ENCODE measurements at places on chromosomes 1 and 21. TPM values are rescaled to one million over a fixed set of nuclear protein-coding genes. Genes with fewer than 3 reads are reported as not detected.
A peak's percentile ranks its signal among the peaks of the same experiment; 100 is the strongest.

DNA sequence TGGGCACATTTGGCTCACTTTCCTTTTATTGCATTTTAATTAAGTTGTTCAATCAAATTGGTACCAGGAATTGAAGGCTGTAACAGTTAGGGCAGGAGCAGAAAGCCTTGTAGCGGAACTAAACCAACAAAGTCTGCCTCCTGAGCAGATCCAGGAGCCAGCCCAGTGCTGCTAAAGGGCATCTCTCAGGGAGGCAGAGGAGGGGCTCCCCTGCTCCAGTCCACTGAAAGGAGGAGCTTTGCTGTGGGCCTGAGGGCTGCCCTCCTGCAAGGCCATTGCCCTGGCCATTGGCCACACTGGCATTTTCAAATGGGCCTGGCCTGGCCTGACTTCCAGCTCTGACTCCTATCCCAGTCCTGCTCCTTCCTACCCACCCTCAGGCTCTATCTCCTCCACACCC lies 3.7 kb upstream of the TRABD2B start:
- H3K27me3 ChIP-seq = peaks cover 7% of the 10 kb centered on the region
- H3K27ac ChIP-seq = no peak overlapping the region
- no peak overlapping the region for H3K4me3 ChIP-seq
- H3K36me3 ChIP-seq = no peaks in the 10 kb centered on the region
- DNase-seq = no peak

- no peak overlapping the region for H3K4me3 ChIP-seq
- no peaks in the 10 kb centered on the region for H3K4me1 ChIP-seq
- DNase-seq = no peak
- no peak overlapping the region for H3K27ac ChIP-seq
These were observed 415.6 kb downstream of the NPHP4 start for GRCh38 chr1:5576673-5577065.

DNA sequence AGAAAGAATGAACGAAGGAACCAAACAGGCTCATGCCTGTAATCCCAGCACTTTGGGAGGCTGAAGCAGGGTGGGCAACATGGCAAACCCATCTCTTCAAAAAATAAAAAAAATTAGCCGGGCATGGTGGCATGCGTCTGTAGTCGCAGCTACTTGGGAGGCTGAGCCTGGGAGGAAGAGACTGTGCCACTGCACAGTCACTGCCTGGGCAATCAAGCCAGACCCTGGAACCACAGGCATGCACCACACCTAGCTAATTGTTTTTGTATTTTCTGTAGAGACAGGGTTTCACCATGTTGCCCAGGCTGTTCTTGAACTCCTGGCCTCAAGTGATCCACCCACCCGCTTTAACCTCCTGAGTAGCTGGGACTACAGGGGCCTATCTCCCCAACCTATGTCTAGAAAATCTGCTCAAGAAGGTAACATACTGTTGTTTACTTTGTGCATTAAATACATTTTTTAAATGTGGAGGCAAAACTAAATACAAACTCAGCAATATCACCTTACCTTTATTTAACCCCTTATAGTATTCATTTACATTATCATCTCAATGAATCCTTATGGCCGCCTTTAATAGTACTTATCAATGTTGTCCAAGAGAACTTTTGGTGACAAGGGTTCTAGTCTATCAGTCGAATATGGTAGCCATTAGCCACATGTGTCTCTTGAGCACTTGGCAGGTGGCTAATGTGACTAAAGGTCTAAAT lies 2.7 kb downstream of the KHDC4 start:
- H3K27me3 ChIP-seq = no peaks in the 10 kb centered on the region

GRCh38 chr1:201288007-201288406 lies 4.7 kb downstream of the PKP1 start:
- peaks cover 77% of the 10 kb centered on the region for H3K4me1 ChIP-seq
- H3K4me3 ChIP-seq = peak overlapping the region; percentile 13
- peaks cover 47% of the 10 kb centered on the region for H3K36me3 ChIP-seq

- no peak for DNase-seq
- no peak overlapping the region for H3K27ac ChIP-seq
- H3K27me3 ChIP-seq = no peaks in the 10 kb centered on the region
- peaks cover 19% of the 10 kb centered on the region for H3K36me3 ChIP-seq
These were observed 25.4 kb downstream of the MDM4 start for GRCh38 chr1:204541626-204542025.

GRCh38 chr1:117574161-117574835 lies 31.6 kb upstream of the TENT5C start:
- H3K27me3 ChIP-seq = no peaks in the 10 kb centered on the region
- H3K27ac ChIP-seq = no peak overlapping the region
- no peak overlapping the region for H3K4me3 ChIP-seq
- no peaks in the 10 kb centered on the region for H3K4me1 ChIP-seq
- no peaks in the 10 kb centered on the region for H3K36me3 ChIP-seq

DNA sequence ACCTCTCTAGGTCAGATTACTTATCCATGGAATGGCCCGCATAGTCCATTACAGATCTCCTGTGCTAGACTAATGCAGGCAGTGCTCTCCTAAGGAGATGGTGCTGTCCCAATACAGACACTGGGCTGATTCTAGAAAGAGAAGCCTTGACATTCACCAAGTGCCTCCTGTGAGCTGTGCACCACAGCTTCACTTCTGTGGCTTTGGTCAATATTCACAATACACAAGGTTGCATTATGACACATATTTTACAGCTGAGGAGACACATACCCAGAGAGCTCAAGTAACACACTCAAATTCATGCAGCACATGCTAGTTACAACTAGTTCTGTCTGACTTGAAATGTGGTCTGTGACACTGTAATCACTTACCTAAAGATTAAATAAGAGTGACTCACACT lies 59.4 kb upstream of the LRRC8B start:
- DNase-seq = peak; percentile 76
- H3K27me3 ChIP-seq = no peaks in the 10 kb centered on the region
- peak overlapping the region; percentile 24 for H3K27ac ChIP-seq
- H3K36me3 ChIP-seq = no peaks in the 10 kb centered on the region

DNA sequence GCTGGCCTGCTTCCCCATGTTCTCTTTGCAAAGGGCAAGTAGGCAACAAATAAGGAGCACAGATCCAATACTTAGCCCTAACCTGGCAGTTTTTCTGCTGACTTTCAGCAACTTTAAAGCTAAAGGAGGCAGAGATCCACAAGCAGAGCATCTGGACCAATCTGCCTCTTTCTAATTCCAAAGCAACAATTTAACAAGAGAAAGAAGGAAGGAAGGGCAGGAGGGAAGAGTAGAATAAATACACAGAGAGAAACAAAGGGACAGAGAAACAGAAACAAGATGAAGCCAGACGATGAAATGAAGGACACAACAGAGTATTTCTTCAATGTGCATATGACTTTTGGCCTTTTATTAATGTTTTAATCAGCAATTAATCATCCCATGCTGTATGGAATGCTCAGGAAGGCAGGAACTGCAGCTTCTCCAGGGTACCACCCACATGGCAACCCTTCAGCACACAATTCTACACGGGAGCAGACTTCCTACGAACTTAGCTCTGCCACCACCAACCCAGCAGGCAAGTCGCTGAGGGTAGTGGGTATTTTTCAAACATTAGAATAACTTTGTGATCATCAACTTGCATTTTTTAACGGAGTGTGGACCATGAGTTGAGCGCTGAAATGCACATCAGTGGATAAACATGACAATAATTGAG lies 15.3 kb downstream of the CLCC1 start:
- DNase-seq = no peak
- peaks cover 11% of the 10 kb centered on the region for H3K4me1 ChIP-seq
- no peaks in the 10 kb centered on the region for H3K27me3 ChIP-seq
- peak overlapping the region; percentile 2 for H3K4me3 ChIP-seq
- H3K27ac ChIP-seq = no peak overlapping the region

DNA sequence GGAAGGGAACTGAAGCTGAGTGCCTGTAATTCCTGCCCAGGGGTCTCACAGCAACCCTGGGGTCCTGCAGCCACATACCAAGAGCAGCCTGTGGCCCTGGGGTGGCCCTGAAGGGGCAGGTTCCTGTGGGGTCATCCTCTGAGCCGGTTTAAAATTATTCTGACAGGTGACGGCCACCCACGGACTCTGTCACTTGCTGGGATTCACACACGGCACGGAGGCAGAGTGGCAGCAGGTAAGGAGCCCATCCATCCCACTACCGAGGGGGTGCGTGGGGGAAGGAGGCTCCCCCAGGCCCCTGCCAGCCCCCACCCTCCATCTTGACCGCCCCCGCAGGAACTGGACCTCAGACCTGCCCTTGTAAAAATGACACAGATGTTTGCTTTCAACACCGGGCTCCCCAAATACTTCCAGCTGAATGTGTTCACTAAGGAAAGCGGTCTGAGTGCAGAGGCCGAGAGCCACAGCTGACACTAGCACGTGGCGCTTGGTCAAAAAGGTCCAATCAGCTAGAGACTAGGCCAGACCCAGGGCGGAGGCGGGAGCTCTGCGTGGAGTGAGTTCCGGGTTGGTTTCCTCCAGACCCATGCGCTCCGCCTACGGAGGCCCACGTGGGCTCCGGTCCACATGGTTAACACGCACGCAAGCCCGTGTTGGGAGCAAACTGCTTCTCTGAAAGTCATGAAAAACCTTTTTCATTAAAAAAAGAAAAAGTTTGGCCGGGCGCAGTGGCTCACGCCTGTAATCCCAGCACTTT lies 10.0 kb downstream of the YBEY start:
- DNase-seq = no peak
- H3K36me3 ChIP-seq = peaks cover 5% of the 10 kb centered on the region
- H3K4me1 ChIP-seq = no peaks in the 10 kb centered on the region
- H3K27me3 ChIP-seq = no peaks in the 10 kb centered on the region

GRCh38 chr1:86739648-86740509 lies 35.5 kb downstream of the SH3GLB1 start:
- no peak overlapping the region for H3K4me3 ChIP-seq
- peaks cover 24% of the 10 kb centered on the region for H3K36me3 ChIP-seq
- no peaks in the 10 kb centered on the region for H3K4me1 ChIP-seq
- H3K27me3 ChIP-seq = no peaks in the 10 kb centered on the region
- H3K27ac ChIP-seq = no peak overlapping the region

DNA sequence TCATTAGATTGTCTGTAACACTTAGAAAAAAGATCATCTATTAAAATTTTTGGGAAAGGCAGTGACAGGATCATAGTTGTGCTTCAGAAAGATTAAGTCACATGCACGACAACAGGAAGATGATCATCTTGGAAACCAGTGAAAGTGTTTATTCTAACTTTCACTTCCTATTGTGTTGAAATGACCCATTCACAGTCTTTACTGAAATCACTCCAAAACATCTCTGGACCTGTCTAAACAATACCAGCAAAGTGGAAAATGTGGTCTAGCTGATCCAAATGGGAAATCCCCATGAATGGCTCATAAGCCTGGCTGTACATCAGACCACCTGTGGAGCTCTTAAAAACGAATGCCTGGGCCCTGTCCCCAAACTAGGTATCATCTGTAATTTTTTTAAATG lies 111.1 kb upstream of the ETV3 start:
- no peaks in the 10 kb centered on the region for H3K27me3 ChIP-seq
- no peaks in the 10 kb centered on the region for H3K4me1 ChIP-seq
- no peak overlapping the region for H3K27ac ChIP-seq
- no peak for DNase-seq
- no peaks in the 10 kb centered on the region for H3K36me3 ChIP-seq
- H3K4me3 ChIP-seq = no peak overlapping the region

- no peaks in the 10 kb centered on the region for H3K36me3 ChIP-seq
- no peak overlapping the region for H3K27ac ChIP-seq
- H3K4me3 ChIP-seq = no peak overlapping the region
- H3K27me3 ChIP-seq = no peaks in the 10 kb centered on the region
- no peak for DNase-seq
- peaks cover 4% of the 10 kb centered on the region for H3K4me1 ChIP-seq
These were observed 549.9 kb downstream of the PTPRU start for GRCh38 chr1:29786195-29786594.

GRCh38 chr1:237270353-237270752 lies 228.4 kb downstream of the RYR2 start:
- H3K4me3 ChIP-seq = no peak overlapping the region
- no peak for DNase-seq
- no peaks in the 10 kb centered on the region for H3K27me3 ChIP-seq
- no peaks in the 10 kb centered on the region for H3K4me1 ChIP-seq

DNA sequence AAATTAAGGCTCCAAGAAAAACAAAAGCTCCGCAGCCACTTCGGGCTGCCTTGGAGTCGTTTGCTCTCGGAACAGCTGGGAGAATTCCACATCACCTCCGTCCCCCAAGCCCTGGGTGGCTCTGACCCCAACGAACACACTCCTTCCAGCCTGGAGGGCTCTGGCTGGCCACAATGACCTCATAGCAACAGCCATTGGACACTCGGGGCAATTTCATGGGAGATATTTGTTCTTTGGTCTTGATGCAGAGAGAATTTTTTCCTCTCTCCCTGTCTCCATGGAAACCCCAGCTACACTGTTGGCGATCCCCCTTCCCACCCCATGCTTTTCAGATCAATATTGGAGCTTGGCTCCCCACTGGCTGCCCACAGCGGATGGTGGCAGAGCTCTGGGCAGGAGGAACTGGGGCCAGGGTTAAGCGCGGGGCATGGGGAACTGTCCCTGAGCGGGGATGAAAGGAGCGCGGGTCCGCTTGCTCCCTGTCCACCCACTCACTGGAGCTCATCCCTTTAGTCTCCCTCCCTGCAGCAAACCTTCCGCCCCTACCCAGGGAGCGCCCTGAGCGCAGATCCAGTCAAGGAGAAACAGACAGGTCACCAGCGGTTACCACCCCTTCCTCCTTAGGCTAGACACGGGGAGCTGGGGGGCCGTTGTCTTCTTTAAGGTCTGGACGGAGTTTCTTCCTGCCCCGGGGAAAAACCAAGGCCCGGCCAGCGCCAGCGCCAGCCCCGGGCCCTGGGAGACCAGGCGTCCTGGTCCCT lies 1.2 kb downstream of the WNT4 start:
- no peak for DNase-seq
- peak overlapping the region; percentile 6 for H3K4me3 ChIP-seq
- peaks cover 50% of the 10 kb centered on the region for H3K4me1 ChIP-seq
- peaks cover 26% of the 10 kb centered on the region for H3K27me3 ChIP-seq

- DNase-seq = no peak
- peaks cover 2% of the 10 kb centered on the region for H3K36me3 ChIP-seq
- H3K4me3 ChIP-seq = no peak overlapping the region
These were observed 72.9 kb downstream of the UCHL5 start for GRCh38 chr1:192986110-192986747.

DNA sequence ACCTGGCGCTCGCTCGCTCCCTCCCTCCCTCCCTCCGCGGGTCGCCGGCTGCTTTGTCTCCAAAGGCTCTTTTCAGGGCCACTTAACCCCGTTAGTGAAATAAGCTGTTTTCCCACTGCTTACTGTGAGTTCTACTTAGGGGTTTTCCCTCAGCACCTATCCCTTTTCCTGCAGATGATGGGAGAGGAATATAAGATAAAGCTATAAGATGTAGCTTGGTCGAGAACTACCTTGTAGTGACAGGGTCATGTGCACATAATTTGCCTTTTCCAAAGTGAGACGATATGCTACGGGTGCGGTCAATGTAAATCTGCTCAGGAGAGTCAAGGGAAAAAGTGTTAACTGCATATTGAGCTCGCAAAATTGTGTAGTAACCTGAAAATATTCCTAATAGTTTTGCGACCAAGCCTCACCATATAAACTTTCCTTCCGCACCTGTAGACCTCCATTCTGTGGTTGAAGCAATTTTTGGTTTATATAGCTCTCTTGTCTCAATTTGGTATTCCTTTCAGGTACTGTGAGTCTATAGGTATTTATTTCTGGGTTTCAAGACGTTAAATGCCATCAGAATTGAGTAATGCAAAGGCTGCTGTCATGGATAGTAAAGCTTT lies 55.8 kb upstream of the BOLA1 start:
- DNase-seq = no peak
- peak overlapping the region; percentile 94 for H3K4me3 ChIP-seq

- H3K4me1 ChIP-seq = no peaks in the 10 kb centered on the region
- no peak overlapping the region for H3K4me3 ChIP-seq
- no peak overlapping the region for H3K27ac ChIP-seq
These were observed 147.7 kb downstream of the FCRL5 start for GRCh38 chr1:157404614-157405013.

PLEKHN1 gene
- 4.9 TPM for polyA plus RNA-seq

FAM72C gene
- polyA plus RNA-seq = 1.4 TPM

RSPH1 gene
- 0.50 TPM for polyA plus RNA-seq

CASQ1 gene
- not detected for polyA plus RNA-seq

FCGR2B gene
- not detected for polyA plus RNA-seq

RHEX gene
- polyA plus RNA-seq = not detected

NBPF4 gene
- polyA plus RNA-seq = not detected

CENPL gene
- polyA plus RNA-seq = 7.6 TPM

Data from keratinocyte (primary cell).